ENCODE measurements at places on chromosomes 2 and 18.

- peak; percentile 41 for DNase-seq
These were observed 19.2 kb upstream of the TMEM177 start for GRCh38 chr2:119659601-119660342.

DNA sequence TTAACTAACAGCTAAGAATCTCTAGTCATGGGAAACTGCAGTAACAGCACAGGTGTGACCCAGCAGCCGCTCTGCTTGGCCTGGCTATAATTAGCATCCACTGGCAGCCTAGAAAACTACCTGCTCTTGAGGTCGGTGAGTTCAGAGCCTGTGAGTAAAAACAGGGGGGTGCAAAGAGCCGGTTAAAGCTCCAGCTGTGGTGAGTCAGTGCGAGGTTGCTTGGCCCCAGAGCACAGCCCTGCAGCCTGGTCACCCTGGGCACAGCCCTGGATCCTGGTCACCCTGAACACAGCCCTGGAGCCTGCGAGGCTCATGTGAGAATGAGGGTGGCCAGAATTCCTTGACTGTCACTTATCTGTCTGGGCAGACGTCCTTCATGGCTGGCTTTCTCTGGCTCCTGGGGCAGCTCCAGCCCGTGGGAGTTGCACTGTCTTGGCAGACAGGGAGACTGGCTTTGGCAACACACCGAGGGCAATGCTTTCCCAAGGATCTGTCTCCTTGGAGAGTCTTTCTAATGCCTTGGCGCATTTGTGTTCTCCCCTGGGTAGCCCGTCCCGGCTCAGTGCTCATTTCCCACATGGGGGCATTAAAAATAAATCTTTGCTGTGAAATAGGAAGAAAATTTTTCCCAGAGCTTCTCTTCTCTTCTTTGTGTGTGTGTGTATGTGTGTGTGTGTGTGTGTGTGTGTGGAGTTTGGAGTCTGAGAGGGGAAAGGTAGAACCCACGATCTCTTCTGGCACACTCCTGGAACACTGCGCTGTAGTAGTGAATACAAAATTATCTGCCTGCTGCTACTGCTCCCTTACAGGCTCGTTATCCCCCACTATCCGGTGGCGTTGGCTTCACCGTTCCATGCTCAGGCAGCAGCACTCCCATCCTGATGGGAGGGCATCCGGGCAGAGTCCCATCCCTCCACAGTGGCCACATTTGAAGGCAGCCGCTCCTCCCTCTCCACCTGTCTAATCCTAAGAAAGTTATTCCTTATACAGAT is 250.2 kb upstream of the MEX3C start:
- no peak for DNase-seq

DNA sequence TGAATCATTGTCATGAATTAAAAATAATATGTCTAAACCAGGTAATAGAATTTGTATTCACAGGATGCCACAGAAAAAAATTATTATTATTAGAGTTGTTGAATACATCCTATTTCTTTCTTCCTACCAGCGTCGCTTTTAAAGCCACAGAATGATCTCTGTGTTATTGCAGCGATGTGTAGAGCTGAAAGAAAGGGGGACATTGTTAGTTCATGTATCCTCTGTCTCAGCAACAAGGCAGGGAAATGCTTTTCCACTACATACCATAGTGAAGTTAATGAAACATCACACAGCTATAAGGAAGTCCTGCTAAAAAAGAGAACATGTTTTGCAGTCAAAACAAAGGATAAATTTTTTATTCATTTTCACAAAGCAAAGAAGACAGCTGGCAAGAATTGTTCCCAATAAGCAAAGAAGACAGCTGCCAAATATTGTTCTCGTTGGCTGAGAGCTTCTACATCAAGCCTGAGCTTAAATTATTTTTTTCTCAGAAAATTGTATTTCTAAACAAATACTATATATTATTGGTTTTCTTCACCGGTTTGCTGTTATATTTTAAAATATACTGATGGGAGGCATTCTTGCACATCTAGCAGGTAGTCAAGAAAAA is 1234.4 kb downstream of the SUCLG1 start:
- DNase-seq, result no peak

DNA sequence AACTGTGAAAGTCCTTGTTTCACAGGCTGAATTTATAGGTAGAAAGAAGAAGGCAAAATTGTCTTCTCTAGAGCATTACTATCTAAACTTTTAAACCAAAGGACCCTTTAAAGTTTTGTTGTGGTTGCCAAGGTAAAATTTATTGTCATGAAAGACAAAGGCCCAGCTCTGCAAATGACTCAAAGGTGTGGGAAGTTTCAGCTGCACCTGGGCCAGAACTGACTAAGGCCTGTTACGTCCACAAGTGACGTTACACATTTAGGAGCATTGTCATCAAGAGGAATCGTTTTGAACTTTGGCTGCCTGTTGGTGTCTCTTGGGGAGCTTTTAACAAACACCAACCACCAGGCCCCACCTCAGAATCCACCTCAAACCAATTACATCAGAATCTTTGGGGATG is 8.1 kb upstream of the DSC3 start:
- no peak for DNase-seq

DNA sequence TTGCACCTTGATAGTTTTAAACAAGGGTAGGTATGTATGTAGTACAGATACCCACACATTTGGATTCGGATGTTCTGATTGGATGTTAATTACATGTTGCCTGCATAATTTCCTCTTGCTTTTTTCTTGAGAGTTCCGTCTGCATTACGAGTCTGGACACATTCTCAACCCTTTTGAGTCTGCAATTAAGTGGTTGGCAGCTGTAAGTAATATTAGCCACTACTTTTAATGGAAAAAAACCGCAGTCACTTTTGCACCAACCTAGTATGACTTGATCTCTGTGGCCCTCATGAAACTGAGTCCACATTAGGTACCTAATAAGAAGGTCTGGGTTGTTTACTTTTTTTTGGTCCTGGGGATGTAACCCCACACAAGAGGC is 217.3 kb downstream of the VAPA start:
- DNase-seq, result no peak

DNA sequence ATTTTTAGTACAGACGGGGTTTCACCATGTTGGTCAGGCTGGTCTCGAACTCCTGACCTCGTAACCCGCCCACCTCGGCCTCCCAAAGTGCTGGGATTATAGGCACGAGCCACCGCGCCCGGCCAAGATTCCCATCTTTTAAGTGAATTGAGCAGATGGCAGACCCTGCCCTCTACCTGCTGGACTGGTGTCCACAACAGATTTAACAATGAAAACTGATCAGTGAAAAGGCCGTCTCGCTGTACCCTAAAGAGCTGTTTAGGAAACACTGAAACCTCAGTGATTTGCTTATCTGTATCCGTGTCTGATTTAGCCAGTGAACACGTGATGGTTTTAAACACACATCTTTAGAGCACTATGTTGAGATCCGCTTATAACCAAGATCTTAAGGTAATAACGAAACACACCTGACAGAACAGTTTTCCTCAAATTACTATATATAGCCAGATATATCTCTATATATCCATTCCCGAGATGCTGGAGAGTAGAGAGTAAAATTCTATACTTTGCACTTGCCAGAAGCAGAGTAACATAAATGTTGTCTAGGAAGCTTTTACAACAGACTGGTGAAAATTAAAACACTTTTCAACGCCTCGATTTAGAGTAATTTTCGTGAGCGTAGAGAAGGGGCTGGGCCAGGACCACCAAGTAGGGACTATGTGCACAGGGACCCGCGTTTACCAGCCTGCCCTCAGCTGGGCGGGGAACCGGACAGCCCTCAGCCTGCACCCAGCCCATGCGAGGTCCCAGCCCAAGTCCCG is 594 bp downstream of the FAM161A start:
- DNase-seq, result no peak

DNA sequence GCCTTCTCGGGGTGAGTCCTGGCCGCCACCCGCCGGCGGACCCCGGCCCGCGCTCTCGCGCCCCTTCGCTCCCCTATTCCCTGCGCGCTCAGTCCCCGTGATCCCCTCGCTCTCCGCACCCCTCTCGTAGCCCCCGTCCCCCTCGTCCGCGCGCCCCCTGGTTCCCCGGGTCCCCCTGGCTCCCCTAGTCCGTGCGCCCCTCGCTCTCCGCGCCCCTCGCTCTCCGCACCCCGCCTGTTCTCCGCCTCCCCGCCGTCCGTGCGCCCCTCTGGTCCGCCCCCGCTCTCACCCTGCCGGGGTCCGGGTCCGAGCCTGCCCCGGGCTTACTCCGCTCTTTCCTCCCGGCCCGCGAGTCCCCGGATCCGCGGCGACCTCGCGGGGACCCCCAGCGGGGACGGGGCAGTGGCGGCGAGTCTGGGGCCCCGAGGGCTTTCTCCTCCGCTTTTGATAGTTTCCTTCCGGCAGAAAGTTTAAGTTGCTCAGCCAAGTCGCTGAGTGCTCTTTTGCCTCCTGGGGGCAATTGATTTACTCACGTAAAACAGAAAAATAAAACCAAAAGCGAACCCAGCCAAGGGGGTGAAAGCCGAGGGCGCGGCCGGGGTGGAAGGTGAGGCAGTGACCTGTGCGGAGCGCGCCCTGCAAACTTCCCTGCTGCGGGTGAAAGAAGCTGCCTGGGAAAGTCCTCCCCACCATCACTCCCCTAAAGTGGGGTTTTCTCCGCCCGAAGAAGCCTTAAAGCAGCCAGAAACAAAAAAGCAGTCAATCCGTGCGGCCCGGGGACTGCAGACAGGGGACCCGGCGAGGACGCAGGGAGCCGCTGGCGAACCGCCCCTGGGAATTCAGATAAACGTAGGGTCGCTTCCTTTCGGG is 568 bp downstream of the RAB31 start:
- DNase-seq, result no peak
